ENCODE measurements at places on chromosomes 2 and 18.

GRCh38 chr2:217263756-217264155 is 403.9 kb upstream of the TNP1 start:
- DNase-seq, result no peak

DNA sequence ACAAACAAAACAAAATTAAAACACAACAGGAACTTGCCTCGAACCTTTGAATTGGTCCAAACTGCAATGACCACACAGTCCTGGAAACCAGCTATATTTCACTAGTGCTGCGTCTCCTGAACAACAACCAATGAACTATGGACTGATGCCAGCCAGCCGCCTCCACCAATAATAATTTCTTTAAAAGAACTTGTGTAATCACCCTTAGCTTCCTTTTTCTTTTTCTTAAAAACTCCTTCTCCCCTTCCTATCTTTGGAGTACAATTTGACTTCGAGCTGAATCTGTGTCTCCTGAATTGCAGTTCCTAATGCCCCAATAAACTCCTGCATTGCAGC is 1.6 kb upstream of the CXXC1 start:
- no peak for DNase-seq

GRCh38 chr2:201697899-201698298 is 545 bp downstream of the MPP4 start:
- no peak for DNase-seq

DNA sequence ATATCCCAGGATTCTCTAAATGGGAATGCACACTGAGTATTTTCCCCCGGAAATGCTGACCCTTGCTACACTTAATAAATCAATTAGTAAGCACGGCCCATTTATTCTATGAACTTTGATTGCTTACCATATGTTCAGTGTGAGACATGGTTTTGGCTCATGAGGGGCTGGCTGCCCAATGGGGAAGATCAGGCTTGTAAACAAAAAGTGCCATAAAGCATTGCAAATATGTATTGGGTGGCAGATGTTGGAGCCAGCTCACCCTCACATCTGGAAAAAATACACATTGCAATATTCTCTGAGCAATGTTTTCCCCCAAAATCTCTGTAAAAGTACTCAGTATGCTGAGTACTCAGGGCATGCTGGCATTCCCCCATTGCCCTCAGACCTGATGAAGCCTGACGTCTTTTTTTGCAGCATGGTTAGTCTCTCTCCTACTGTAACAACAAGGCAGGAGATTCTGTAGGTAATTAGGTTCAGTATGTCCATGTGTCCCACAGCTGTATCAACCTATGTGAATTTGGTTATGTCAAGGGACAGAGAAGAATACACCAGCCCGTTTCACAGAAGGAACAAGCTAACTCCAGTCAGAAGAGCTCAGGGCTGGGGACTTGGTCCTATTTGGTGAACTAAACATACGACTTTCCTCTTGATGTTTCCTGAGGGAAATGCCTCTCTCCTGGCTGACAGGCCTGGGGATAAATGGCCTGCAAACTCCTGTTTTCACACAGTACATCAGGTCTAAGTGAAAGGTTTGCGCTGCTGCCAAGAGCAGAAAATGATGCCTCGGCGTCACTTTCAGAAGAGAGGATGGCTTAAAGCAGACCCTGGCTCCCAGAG is 202.4 kb downstream of the INSIG2 start:
- no peak for DNase-seq

DNA sequence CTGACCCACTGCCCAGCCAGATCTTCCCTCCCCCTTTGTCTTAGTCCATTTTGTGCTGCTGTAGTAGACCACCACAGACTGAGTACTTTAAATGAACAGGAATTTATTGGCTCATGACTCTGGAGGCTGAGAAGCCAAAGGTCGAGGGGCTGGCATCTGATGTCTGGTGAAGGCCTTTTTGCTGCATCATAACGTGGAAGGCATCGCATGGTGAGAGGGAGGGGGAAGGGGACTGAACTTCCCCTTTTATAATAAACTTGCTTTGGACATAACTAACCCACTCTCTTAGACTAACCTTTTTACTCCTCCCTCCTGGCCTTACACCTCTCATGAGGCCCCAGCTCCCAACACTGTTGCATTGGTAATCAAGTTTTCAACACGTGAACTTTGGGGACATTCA is 83.8 kb downstream of the MAP4K4 start:
- no peak for DNase-seq
